ENCODE measurements at places on chromosomes 6 and 20.

- DNase-seq = no peak
Observed at GRCh38 chr6:145836170-145836569, 21.6 kb upstream of the FBXO30 start.

DNA sequence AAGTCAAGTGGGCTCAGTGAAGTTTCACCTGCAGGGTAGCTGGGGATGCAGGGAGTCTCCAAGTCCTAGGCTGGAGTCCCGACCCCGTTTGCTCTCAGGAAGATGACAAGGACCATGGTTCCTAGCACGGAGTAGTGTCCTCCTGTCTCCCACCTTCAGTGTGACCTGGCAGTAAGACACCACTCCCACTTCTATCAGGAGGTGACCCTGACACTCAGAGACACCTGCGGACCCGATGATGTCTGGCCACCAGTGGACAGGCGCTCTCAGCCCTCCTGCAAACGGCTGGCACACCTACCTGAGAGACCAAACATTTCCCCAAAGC is 1.1 kb downstream of the SOD2 start:
- DNase-seq = no peak

DNA sequence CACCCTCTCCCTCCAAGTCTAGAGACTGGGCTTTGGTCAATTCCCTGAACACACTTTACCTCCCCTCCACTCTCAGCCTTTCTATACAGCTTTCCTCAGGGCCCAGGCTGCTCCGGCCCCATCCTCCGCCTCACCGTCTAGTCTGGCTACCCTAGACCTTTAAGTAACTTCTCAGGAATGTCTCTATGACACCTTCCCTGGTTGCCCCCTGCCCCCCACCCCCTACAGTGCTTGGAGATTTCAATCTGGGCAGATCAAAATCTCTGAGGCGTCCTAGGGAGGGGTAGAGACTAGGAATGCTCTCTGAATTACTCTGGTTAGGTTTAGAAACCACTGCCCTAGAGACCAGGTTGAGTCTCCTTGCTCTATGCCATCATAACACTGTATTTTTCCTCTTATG is 6.1 kb downstream of the UBE2J1 start:
- DNase-seq = no peak

DNA sequence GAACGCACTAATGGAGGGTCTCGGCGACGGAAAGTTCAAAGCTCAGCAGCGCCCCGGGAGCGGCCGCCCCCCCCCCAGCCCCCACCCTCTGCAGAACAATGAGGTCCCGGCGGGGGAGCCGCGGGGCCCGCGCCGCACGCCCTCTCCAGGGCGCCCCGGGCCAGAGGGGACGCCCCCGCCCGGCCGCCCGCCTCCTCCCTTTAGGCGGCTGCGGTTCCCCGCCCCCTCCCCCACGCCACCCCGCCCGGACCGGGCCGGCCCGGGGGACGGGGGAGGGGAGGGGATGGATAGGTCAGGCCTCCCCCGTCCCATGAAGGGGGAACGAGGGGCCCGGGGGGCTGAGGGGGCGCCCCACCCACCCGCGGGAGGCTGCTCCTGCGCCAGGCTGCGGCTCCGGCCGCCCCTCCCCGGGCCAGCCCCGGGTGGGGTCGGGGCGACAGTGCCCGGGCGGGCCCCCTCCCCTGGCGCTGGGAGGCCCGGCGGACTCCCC is 1.5 kb downstream of the NOL4L start:
- peak; percentile 57 for DNase-seq

DNA sequence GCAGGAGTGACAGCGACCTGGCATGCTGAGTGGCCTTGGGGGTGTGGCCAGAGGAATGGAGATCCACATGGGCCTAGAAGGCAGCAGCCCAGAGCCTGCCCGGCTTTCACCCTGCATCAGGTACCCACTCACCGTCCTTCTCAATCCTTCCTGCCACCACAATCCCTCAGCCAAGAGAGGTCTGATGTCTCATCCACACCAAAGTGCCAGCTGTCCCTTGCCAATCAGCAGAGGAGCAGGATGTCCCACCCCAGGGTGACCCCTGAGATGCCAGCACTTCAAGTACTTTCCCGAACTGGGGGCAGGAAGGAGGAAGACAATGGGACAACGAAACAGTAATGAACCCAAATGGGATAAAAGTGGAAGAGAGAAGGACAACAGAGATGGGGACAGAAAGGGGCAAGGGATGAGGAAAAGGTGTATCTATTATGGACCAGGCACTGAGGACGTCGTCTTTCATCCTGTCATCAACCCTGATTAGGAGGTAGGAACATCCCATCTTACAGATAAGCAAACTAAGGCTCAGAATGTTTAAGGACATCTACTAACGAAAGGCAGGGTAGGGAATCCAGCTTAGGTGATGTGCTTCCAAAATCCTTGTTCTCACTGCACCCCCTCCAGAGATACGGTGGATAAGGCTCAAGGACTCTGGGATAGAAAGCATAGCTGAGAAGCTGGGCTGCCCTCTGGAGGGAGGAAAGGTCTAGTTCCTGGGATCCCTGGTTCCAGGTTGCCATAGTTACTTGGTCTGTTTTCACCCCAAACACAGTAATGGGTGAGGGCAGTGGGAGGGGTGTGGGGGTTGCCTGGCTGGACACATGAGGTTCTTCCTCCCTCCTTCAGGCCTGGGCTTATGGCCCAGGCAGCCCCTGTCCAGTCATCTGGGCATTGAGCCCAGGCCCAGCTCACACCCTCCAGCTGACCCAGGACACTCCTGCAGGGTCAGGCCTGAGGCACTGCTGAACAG is 4.5 kb upstream of the TNXB start:
- peak; percentile 48 for DNase-seq

DNA sequence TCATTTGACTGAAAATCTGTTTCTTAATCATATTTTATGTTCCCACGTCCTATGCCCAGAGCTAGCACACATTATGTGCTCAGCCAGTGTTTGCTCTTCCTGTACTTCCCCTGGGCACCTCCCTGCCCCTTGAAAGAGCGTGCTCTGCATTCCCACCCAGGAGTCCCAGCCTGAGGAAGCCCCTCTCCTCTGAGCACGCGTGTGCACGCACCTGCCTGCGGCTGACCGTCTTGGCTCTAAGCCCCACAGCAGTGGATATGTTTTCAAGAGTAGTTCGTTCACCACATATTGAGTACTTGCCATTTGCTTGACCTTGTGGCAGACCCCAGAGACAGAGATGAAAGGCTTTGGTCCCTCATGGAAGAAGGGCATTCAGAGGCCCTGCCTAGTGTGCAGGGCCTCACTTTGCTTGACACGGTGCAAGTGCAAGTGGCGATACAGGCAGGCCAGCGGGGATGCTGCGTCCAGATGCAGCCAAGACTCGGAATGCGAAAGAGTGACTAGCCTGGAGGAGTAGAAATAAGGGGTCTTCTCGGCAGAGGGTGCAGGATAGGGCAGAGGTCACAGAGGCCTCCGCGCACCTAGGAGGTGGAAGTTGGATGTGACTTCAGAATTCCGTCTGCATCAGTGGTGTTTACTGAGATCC is 14.1 kb downstream of the SYNDIG1 start:
- no peak for DNase-seq

DNA sequence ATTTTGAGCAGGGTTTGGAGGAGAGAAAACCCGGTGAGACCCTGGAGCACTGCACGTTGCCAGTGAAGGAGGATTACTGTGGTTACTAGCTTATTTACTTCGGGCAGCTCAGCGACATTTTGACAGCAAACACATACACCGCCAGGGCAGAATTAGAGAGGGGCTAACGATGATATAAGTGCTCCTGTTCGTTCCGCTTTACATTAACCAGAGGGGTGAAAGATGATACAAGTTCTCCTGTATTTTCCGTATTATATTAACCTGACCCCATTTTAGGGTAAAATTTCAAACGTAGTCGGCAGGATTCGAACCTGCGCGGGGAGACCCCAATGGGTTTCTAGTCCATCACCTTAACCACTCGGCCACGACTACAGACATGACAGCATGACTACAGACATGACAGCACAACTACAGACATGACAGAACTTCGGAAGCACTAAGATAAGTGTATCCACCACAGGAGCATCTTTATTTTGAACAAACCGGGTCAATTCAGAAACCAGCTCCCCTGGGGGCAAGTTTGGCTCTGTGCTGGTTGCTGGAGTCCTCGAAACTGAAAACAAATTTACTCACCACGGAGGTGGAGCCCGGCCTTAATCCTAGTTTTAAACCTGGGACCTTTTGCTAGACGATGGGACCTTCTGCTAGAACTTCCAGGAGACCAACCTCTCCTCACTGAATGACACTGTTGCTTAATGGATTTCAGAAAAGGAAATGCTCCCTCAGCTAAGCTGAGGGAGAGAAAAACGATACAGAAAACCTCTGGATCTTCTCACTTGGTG is 80.4 kb upstream of the ZNF184 start:
- DNase-seq = no peak

- DNase-seq = no peak
Observed at GRCh38 chr6:114009192-114009591, 38.2 kb upstream of the HDAC2 start.

Measured in hippocampal formation (tissue), 2 donors.